ENCODE measurements at places on chromosomes 1 and 21. TPM values are rescaled to one million over a fixed set of nuclear protein-coding genes. Genes with fewer than 3 reads are reported as not detected.

The GPA33 gene
- total RNA-seq = not detected

The BARHL2 gene
- total RNA-seq = not detected

The NPPB gene
- not detected for total RNA-seq

The REN gene
- not detected for total RNA-seq

The COA7 gene
- total RNA-seq = 11.9 TPM

The AADACL3 gene
- total RNA-seq = 0.19 TPM

The CASZ1 gene
- 2.0 TPM for total RNA-seq

The ST6GALNAC5 gene
- total RNA-seq = not detected

The KCNT2 gene
- 6.8 TPM for total RNA-seq

The SYT6 gene
- total RNA-seq = not detected

All from subcutaneous adipose tissue (tissue), 4 donors.